GDM1 (cell line): ENCODE measurements at places on chromosomes 13 and 19.

- DNase-seq, result no peak
These were observed 1.6 kb upstream of the MLNR start for GRCh38 chr13:49218493-49219051.

DNA sequence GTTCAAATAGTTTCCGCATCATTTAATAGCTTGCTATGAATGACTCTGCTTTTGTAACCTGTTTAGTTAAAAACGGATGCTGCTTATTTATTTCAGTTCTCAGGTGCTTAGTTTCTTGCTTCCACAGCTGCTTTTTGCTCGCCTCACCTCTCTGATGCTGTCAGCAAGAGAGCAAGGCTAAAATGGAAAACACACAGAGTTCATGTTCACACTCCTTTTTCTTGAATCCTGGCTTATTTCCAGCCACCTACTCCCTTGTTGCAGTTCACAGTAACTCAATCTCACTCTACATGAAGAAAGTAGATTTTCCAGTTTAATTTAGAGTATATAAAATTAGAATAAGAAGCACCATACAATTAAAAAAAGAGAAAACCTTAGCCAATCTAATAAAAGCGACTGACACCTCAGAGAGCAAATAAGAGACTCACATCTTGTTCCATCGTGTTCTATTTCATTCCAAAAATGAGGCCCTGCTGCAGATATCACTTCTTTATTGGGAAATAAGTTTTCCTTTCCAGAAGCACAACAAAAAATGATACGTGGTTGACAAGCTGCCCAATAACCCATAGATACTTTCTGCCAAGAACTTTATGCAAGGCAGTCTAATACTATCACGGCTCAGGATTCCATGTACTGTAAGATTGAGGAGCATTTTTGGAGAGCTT lies 326.1 kb upstream of the SLITRK1 start:
- no peak for DNase-seq

- no peak for DNase-seq
These were observed 110.3 kb downstream of the KDM4B start for GRCh38 chr19:5079071-5079774.

DNA sequence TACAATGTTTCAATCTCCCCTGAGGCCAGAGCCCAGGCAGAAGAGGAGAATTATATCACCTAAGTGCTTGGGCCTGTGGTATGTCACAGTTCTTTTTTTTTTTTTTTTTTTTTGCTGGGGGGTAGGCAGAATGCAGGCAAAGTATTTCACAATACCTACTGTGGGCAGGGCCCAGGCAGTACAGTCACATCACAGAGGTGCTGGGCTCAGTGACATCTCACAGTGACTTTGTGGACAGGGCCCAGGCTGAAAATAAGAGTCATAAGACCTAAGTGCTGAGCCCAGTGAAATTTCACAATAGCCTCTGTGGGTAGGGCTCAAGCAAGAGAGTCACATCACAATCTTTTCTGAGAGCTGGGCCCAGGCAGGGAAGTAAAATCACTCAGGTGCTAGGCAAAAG lies 15.9 kb upstream of the ZNF208 start:
- DNase-seq, result no peak

DNA sequence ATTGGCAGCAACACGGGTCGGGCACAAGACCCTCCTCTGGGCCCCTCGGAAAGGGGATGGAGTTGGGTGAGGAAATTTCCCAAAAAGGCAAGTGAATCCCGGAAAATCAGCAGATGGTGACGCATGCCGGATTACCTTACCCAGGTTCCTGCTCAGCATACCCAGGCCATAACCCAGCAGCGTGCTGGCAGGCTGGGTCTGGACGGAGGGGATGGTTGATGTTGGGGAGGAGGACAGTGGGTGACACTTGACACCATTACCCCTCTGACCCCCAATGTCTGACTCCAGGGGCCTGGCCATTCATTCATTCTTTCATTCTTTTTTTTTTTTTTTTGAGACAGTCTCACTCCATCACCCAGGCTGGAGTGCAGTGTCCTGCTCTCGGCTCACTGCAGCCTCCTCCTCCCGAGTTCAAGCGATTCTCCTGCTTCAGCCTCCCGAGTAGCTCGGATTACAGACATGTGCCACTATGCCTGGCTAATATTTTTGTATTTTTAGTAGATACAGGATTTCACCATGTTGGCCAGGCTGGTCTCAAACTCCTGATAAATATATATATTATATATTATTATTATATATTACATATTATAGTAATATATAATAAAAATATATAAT lies 799 bp downstream of the PVR start:
- no peak for DNase-seq

DNA sequence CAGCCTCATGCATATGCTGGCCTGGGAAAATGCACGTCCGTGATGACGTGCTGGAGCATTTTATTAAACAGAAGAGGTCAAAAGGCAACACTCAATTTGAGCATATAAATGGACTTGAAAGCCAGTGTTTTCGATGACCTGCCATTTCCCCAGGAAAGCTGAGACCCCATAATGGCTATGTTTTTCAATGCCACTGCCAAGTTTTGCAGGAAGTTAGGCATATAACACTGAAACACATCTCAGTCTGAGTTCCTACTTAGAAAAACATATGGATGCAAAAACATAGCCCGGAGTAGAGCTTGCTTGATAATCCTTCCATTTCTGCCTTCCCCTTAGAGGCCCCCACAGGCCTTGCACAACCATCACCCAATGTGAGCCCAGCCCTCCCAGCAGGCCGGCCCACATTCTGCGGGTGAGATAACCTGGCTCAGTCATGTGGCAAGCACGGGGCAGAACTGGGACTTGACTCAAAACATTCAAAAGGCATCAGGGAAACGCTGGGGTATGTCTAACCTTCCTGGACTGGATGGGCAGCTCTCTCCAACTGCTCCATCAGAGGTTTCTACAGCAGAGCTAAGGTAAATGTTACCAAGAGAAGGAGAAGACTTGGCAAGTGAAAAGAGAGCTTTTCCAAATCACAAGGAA lies 24.9 kb downstream of the EPS15L1 start:
- peak; percentile 31 for DNase-seq

GRCh38 chr19:13091400-13092157 lies 11.1 kb downstream of the LYL1 start:
- DNase-seq, result no peak

DNA sequence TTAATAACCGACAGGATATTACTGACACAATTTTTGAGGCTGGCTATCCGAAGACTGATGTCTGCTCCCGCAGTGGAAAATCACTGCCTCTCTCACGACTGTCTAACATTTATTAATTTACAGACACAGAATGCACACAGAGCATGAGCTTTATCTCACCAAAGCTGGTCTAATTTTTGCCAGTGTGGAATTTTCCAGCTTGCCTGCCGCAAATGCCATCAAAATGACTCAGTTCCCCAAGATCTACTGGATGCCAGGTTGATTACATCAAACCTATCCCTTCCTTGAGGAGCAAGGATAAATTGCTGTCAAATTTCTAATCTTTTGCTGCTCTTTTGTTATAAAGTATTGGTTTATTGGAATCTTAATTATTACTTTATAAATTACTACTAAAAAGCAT lies 1775.1 kb upstream of the PCDH20 start:
- DNase-seq, result no peak

GRCh38 chr19:7550169-7550770 lies 14.8 kb downstream of the PNPLA6 start:
- no peak for DNase-seq

DNA sequence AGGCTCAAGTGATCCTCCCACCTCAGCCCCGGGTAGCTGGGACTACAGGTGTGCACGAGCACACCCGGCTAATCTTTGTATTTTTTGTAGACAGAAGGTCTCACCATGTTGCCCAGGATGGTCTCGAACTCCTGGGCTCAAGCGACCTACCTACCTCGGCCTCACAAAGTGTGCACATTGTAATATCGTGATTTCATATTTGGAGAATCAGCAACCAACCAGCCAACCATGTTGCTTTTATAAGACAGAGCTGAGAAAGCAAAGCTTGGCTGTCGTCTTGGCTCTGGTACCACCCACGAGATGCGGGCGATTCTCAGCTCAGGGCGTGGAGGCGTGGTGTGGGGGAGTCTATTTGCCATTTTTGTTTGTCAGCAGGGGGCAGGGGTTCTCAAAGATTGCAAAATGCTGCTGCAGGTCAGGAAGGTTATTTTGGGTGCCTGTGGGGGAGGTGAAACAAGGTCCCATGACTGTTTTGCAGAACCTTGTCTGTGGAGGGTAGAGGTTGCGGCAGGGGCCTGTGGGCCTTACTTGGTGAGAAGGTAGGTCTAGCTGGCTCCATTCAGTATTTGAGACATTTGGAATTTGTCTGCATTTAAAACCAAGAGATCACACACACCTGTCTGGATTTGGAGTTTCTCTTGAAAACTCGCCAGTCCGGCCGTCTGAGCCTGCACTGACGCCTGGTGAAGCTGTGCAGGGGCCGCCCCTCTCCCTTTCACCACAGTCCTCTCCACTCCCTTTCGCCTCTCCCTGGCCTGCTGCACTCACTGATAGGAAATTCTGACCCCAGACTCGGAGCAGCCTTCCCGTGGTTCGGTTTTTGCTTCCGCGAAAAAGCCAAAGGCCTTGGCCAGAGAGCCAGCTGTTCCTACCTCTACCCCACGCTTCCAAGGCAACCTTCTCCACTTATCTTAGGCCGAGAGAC lies 15.4 kb downstream of the TNFAIP8L1 start:
- DNase-seq, result no peak

DNA sequence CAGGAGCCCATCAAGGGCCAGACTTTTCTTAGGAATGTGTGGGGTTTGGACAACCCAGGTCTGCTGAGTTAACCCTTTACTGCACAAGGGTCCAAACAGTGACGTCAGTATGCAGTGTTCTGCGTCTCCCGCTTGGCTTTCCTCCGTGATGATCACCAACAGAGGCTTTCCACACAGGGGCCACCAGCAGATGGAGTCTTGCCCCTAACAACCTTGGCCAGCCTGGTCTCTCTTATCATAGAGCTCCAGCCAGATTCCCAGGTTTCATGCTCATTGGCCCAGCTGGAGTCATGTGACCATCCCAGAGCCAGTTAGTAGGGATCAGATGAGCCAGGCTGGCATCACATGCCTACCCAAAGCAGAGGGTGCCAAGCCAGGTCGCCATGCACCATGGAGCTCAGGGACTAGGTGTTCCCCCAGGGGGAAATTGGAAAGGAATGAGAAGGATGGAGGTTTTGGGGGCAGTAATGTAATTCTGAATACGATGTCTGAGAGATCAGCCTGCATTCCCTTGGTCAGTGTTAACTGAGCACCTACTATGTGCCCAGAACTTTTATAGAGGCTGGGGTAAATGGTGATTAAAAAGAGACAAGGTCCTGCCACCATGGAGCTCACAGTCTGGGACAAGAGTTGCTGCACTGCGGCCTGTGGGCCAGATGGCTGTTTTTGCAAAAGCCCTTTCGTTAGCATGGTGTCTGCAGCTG lies 61.2 kb downstream of the MYH14 start:
- no peak for DNase-seq

DNA sequence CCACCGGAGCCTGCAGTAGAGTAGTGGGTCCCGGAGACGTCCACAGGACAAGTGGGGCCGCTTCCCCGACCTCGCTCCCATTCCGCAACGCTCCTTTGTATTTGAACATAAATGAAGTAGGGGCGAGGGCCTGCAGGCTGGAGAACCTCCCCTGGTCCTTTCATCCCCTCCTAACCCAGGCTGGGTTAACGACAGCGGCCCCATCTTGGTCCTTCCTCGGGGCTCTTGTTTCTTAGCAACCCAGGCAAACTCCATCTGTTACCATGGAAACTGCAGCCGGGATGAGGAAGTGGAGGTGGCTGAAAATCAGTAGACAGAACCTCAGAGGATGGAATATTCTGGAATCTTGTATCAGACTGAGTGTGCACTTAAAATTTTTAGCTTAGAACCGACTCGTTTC lies 132.6 kb upstream of the USP29 start:
- no peak for DNase-seq

- DNase-seq, result no peak
These were observed 38.9 kb downstream of the RASL11A start for GRCh38 chr13:27309401-27309958.

DNA sequence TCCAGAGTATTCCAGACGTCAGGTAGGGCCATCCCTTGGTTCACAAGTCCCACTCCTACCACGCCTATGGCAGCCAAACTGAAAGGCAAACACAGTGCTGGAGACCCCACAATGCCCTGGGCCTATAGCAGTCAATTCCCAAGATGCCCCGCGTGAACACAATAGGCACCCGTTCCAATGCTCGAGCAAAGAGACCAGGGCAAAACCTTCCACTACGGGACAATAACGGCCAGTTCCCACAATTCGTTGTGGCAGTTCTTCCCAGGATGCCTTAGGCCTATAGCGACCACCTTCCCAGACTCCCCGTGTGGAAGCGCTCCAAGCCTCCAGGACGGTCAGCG lies 538 bp downstream of the ZNF428 start:
- DNase-seq, result peak; percentile 65

GRCh38 chr19:3270902-3271301 lies 46.4 kb downstream of the CELF5 start:
- no peak for DNase-seq

- DNase-seq, result no peak
These were observed 108.6 kb downstream of the AKAP11 start for GRCh38 chr13:42380420-42381164.

GRCh38 chr19:28247243-28247642 lies 965.7 kb downstream of the UQCRFS1 start:
- no peak for DNase-seq

DNA sequence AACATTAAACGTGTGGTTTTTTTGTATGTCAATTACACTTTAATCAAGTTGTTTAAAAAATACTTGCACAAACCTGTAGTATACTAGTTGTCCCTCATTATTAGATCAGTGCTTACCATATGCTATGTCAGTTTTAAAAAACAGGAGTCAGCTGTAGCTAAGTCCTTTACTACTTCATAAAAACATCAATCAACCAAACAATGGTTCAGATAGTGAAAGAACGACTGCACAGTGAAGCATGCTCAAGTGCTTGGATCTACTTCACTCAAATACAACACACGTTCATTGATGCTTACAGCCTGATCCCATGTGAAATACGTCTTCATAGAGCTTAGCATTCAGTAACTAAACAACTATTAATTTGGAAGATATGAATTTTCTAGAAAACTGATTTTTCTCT lies 225.0 kb downstream of the FGF14 start:
- DNase-seq, result no peak

GRCh38 chr19:54388802-54389139 lies 24.0 kb upstream of the LAIR1 start:
- DNase-seq, result no peak
